ENCODE measurements at places on chromosomes 2 and 18.
A peak's percentile ranks its signal among the peaks of the same experiment; 100 is the strongest.

DNA sequence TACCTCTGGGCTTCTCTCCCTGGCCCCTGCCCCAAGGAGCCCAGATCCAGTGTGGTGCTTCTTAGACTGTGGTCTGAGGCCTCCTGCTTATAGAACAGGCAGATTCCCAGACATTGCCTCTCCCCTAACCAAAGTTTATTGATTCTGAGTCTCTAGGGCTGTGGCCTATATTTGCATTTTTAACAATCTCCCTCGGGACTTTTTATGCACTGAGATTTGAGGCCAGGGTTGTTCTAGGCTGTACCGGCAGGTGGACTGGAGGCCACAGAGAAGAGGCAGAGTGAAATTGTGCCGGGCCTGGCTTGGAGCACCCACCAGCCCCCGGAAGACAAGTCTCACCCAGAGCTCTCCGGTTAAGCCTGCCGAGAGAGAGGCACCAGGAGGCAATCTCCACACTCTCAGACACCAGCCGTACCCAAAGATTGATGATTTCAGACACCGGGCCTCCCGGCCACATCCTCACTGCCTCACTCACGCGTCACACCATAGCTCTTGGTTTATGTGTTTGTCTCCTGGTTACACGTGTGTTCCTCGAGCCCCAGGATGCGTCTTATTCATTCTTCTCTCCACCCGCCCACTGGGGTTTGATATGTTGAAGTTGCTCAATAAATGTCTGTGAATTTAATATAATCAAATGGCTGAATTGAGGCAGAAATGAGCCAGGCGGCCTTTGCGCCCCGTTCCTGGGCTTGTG is 203.7 kb downstream of the KLHL29 start:
- DNase-seq: no peak

DNA sequence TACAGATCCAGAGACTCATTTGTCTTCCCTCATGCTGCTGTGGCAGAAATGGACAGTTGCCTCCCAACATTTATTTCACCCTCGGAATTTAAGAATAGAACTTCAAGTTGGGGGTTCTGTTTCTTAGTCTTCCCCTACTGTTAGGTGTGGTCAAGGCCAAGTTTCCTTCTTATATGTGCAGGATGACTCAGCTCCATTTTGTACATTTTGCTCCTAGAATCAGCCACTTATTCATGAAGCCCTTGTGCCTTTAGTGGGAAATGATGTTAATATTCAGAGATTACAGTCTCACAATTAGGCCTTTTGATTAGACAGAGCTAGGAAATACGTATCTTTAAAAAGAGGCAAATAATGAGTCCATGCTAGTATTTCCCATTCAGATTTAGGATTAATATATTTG is 46.2 kb upstream of the ELOA2 start:
- DNase-seq: no peak

- no peak for DNase-seq
Measured at GRCh38 chr2:151111599-151112278, 149.9 kb downstream of the RBM43 start.

GRCh38 chr2:43233218-43234212 is 7.1 kb upstream of the ZFP36L2 start:
- DNase-seq: no peak

- no peak for DNase-seq
Measured at GRCh38 chr18:58784601-58785137, 80.0 kb upstream of the ZNF532 start.

DNA sequence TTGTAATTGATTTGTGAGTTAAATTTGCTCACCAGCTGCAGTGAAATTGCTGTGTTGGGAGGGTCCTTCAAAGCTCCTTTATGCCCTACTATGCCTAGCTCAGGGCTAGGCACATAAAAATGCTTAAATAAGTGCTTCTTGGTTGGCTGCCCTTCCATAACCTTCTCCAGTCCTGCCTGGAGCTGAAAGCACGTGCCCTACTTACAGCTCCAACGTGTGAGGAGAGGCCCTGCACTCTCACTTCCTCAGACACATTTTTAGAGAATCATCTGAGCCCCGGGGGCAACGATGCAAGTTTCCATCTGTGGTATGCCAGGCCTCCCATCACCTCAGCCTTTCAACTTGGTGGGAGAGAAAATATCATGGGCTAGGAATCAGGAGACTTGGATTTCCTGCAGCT is 202.7 kb downstream of the BCL11A start:
- no peak for DNase-seq

- DNase-seq: no peak
Measured at GRCh38 chr2:167196461-167197252, 308.4 kb downstream of the XIRP2 start.

DNA sequence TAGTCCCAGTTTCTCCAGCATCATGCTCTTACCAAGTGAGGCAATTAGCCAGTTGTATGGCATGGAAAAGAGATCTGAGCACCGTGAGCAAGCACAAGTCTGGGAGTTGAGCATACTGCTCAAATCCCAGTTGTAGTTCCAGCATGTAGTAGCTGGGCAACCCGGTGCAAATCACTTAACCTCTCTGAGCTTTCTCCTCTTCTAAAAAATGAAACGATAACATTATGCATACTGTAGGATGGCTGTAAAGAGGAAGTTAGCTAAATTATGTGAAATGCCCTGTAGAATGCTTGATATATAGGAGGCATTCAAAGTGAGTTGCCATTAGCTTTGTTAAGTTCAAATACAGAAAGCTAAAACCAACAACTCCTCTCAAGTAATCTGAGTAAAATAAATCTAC is 164.0 kb upstream of the ZEB2 start:
- DNase-seq: no peak

- no peak for DNase-seq
Measured at GRCh38 chr2:234388591-234388990, 108.3 kb downstream of the ARL4C start.

DNA sequence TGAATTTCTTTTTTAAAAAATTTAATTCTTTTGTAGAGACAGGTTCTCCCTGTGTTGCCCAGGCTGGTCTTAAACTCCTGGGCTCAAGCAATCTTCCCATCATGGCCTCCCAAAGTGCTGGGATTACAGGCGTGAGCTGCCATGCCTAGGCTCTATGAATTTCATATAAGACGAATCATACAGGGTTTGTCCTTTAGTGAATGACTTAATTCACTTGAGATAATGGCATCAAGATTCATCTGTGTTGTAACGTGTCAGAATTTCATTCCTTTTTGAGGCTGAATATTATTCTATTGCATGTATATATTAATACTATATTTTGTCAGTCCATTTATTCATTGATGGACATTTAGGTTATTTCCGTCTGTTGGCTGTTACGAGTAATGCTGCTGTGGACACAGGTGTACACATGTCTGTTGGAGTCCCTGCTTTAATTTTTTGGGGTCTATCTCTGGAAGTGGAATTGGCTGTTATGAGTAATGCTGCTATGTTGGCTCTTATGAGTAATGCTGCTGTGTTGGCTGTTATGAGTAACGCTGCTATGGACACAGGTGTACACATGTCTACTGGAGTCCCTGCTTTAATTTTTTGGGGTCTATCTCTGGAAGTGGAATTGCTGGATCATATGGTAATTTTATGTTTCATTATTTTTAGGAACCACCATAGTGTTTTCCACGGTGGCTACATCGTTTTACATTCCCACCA is 210.6 kb downstream of the CAMKMT start:
- DNase-seq: no peak

- DNase-seq: no peak
Measured at GRCh38 chr18:48956356-48956755, 5.6 kb upstream of the SMAD7 start.

DNA sequence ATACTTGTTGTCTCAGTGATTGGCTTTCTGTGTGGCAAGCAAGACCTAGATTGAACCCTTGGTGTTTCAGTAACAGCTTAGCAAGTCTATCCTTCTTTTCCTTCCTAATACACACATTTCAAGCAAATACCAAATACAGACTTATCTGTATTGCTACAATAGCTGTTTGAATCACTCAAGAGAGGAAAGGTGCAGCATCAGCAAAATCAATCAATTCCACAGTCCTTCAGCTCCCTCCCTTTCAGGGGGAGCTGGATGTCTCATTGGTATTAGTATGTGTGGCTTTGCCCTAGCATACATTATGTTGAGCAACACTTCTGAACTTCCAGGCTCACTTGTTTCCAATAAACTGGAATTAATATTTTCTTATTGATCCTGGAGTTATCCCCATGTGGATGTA is 323.1 kb downstream of the TMX3 start:
- DNase-seq: no peak

DNA sequence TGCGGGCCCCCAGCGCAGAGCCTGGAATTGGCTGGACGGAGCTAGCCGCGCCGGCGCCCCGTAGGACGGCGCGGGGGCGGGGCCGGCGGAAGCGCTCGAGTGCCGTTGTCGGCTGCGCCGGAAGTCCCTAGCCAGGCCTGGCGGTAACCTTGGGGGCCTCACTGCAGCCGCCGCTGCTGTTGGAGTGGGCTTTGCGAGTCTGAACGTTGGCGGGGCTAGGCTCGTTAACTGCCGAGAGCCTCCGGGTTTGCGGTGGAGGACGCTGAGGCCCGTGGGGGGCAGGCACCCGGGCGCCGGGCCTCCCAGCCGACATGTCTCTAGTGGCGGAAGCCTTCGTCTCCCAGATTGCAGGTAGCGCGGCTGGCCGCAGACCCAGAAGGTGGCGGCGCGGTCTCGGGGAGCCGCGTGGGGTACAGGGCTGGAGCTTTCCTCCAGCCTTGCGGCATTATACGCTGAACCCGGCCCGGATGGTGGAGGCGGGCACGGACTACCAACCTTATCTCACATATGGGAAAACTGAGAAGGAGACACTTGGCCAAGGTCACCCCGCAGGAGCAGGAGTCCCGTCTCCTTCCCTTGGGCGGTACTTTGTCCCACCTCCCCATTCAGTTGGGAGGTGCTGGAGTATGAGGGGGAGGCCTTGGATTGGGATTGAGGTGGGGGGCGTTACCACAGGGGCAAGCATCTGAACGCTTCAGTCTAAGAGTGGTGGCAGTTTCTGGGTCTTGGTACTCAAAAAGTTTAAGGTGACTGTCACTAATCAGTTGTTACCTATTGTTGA is at the start of gene MTX2:
MTX2 (plus strand) TSS at position 124 of the 781 bp plus-strand sequence; CDS start at position 312, 188 bp downstream.
- peak; percentile 69 for DNase-seq

GRCh38 chr2:128410758-128411215 is 92.1 kb upstream of the HS6ST1 start:
- no peak for DNase-seq

DNA sequence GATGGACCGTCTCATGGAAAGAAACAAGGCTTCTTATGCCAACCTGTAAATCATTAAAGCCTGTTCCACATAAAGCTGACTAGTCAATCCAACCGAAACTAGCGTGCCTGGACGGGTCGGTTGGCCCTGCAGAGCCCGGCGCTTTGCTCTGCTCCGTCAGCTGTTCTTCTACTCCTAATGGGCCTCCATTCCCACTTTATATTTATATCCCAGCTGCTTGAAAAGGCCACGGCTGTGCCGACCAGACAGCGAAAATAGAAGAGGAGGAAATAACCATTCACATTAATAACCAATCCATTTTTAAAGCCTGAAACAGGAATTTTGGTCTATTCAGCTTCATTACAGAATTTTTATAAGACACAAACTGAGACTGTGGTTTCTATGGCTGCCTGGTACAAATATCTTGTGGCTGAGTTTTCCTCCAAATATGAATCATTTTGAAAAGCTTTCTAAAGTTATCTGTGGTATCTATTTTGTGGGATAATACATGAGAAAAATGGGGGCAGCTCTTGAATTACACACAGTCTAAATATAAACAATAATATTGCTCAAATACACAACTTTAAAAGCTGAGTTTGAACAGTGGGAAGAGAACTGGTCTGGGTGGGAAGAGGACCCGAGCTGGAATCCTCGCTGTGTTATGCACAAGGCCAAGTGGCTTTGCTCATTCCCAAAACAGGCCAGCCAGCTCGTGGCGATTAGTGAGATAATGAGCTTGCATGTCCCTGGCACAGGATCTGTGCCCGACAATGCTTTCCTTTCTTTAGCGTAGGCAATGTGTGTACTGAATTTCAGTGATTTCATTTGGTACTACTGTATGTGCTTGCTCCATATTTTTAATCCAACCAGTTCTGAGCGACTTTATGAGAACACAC is 10.5 kb upstream of the FAM124B start:
- no peak for DNase-seq

DNA sequence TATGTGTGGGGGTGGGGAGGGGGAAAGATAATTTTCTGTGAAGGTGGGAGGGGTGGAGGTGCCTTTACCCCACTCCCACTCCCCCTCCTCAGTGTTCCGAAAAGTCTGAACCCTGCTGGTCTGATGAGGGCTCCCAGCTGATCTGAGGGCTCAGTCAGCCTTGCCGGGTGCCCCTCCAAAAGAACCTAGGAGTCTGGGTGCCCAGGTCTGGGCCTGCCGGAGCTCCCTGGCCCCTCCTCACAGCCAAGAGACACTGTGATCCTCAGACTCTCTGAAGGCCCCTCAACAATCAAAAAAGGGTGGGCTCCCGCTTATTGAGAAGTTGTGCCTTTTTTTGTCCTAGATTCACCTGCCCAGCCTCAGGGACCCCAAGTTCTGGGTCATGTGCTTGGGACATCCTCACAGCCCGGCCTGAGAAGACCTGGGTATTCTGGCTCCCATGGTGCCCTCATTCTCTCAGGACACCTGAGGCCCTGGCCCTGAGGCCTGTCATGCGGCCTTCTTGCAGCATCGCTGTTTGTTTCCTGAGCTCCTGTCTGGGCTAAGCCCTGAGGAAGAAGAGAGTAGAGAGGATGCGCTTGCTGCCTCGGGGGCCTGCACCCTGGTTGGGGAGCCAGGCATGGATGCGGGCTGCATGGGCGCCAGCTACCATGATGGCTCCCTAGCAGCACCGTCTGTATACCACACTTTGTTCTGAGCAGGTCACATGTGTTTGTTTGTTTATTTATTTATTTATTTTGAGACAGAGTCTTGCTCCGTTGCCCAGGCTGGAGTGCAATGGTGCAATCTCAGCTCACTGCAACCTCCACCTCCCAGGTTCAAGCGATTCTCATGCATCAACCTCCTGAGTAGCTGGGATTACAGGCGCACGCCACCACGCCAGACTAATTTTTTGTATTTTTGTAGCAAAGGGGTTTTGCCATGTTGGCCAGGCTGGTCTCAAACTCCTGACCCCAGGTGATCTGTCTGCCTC is 44.0 kb downstream of the SDC1 start:
- no peak for DNase-seq

DNA sequence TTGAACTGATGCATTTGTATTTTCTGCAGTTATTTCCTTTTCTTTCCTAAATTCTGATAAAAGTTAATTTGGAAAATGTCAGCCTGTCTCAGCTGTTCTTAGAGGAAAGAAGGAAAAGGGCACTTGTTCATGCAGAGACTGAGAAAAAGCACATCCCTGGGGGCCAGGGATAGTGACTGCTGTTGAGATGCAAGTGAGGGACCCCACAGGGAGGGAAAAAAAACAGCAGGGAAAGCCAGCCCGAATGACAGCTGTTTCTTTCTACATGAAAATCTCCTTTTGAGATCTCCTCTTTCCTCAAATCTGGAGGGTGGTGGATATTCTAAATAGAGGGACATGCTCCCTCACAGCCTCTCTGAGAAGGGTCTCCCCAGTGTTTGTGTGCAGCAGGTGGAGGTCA is 14.0 kb upstream of the MTA3 start:
- DNase-seq: no peak

All from activated CD8-positive, alpha-beta memory T cell treated with anti-CD3 and anti-CD28 coated beads, Interleukin-2, amount 50 U/mL, for 4 hours (primary cell).